ENCODE measurements at places on chromosomes 3 and 15.

DNA sequence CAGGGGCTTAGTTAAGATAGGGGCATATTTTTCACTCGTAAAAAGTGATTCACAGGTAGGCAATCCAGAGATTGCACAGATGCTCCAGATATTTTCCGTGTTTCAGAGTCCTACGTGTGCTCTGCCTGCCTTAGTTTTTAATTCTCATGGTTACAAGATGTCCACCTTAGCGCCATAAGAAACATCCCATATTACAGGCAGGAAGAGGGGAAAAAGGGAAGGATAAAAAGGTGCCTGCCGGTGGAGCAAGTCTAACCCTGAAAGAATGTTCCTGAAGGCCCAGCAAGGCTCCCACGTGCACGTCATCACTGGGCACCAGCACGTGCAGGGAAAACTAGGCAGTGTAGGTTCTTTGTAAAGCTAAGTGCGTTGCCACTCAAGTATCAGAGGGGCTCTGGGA, 10.1 kb upstream of the MOBP start:
- no peak for DNase-seq
- no peaks in the 10 kb centered on the region for H3K4me1 ChIP-seq
- H3K36me3 ChIP-seq, result no peaks in the 10 kb centered on the region
- no peak overlapping the region for H3K4me3 ChIP-seq
- H3K27ac ChIP-seq, result no peak overlapping the region
- H3K27me3 ChIP-seq, result no peaks in the 10 kb centered on the region

- H3K4me3 ChIP-seq, result no peak overlapping the region
- H3K27ac ChIP-seq, result no peak overlapping the region
- DNase-seq, result no peak
- peaks cover 24% of the 10 kb centered on the region for H3K36me3 ChIP-seq
- no peaks in the 10 kb centered on the region for H3K4me1 ChIP-seq
Observed at GRCh38 chr15:52146776-52147175, 34.2 kb upstream of the BCL2L10 start.

- H3K36me3 ChIP-seq, result no peaks in the 10 kb centered on the region
- no peak overlapping the region for H3K27ac ChIP-seq
- DNase-seq, result no peak
- no peak overlapping the region for H3K4me3 ChIP-seq
Observed at GRCh38 chr15:58240191-58240932, 102.2 kb downstream of the AQP9 start.

GRCh38 chr3:71994203-71994602, 209.3 kb upstream of the PROK2 start:
- H3K27me3 ChIP-seq, result no peaks in the 10 kb centered on the region
- no peak overlapping the region for H3K27ac ChIP-seq
- H3K4me1 ChIP-seq, result no peaks in the 10 kb centered on the region
- no peak overlapping the region for H3K4me3 ChIP-seq
- no peaks in the 10 kb centered on the region for H3K36me3 ChIP-seq

DNA sequence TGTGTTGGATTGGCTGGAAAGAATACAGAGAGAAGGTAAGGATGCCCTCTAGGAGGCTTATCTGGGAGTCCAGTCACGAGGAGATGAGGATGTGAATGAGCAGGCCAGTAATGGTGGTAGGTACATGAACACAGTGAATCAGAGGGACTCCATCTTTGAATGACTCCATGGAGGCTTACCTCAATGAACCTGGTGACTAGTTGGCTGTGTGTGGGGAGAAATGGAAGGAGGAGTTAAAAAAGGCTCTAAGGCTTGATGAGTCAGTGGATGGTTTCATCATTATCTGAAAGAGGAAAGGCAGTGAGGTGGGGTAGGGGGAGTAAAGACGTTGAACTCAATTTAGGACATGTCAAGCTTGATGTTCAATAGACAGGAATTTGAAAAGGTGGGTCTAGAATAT, 61.1 kb downstream of the KCNAB1 start:
- H3K4me1 ChIP-seq, result no peaks in the 10 kb centered on the region
- DNase-seq, result no peak
- H3K27me3 ChIP-seq, result no peaks in the 10 kb centered on the region

GRCh38 chr3:127647166-127647844, 18.3 kb downstream of the PODXL2 start:
- H3K4me1 ChIP-seq, result no peaks in the 10 kb centered on the region
- H3K36me3 ChIP-seq, result no peaks in the 10 kb centered on the region
- DNase-seq, result no peak
- no peak overlapping the region for H3K27ac ChIP-seq
- no peak overlapping the region for H3K4me3 ChIP-seq

DNA sequence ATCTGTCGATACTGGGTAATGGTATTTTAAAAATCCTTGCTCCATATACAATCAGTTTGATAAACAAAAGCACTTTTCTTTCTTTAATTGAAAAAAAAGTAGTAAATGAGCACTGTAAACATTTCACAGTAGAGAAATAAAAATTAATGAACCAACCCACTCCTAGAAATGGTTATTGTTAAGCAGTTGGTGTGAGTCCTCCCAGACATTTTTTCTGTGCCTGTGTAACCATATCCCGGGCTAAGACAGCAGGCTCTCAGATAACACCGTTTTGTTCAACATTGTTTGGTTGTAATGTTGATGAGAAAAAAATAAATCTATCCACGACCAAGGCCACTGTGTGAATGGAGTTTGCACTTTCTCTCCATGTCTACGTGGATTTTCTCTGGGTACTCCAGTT, 42.6 kb downstream of the PXK start:
- H3K27ac ChIP-seq, result no peak overlapping the region
- H3K4me3 ChIP-seq, result no peak overlapping the region
- peaks cover 7% of the 10 kb centered on the region for H3K36me3 ChIP-seq
- H3K27me3 ChIP-seq, result no peaks in the 10 kb centered on the region
- no peak for DNase-seq

- no peaks in the 10 kb centered on the region for H3K27me3 ChIP-seq
- peaks cover 13% of the 10 kb centered on the region for H3K4me1 ChIP-seq
- peak; percentile 70 for DNase-seq
- no peak overlapping the region for H3K4me3 ChIP-seq
Observed at GRCh38 chr15:70342554-70343548, 245.1 kb upstream of the TLE3 start.

DNA sequence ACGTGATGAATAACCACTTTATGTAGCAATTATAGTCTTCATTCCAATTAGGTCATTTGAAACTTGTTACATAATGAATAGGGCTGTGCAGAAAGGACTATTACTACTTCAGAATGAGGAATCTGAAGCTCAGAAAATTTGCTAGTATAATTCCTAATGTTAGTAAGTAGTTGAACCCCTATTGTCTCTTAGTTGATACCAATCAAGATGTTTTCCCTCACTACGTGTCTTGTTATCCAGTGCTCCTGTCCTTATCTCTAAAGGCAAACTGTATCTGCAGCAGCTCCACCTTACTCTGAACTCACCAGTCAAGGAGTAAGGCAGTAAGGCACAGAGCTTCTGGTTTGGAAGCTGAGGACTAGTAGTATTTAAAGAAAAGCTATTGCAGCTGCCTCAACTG, 32.0 kb downstream of the RAB11A start:
- H3K27ac ChIP-seq, result no peak overlapping the region
- H3K4me3 ChIP-seq, result no peak overlapping the region
- H3K27me3 ChIP-seq, result no peaks in the 10 kb centered on the region

GRCh38 chr3:156721687-156722618, 47.6 kb downstream of the TIPARP start:
- no peak overlapping the region for H3K4me3 ChIP-seq
- H3K4me1 ChIP-seq, result peaks cover 6% of the 10 kb centered on the region
- no peak overlapping the region for H3K27ac ChIP-seq
- no peaks in the 10 kb centered on the region for H3K27me3 ChIP-seq

DNA sequence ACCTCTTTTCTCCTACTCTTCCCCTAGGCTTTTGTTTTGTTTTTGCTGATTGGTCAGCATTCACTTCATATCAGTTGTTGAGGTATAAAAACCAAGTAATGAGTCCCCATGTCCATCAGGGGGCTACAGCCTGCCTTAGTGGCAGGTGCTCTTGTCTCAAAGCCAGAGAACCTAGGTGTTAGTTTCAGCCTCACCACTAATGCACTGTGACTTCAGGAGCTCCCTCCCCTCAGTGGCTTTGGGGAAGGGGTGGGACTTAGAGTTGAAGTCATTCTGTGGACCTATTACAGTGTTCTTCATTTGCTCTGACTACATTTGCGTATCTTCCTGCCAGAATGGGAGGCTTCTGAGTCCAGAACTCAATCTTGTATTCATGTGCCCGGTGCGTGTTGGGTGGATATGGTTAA, 41.6 kb downstream of the NR2C2 start:
- no peak overlapping the region for H3K4me3 ChIP-seq
- H3K36me3 ChIP-seq, result no peaks in the 10 kb centered on the region
- peaks cover 28% of the 10 kb centered on the region for H3K4me1 ChIP-seq

- DNase-seq, result no peak
- no peaks in the 10 kb centered on the region for H3K36me3 ChIP-seq
- H3K4me1 ChIP-seq, result peaks cover 26% of the 10 kb centered on the region
- H3K27ac ChIP-seq, result no peak overlapping the region
Observed at GRCh38 chr3:177753451-177754155, 556.3 kb upstream of the TBL1XR1 start.

GRCh38 chr3:143099690-143100089, 19.9 kb upstream of the CHST2 start:
- peaks cover 4% of the 10 kb centered on the region for H3K4me1 ChIP-seq
- DNase-seq, result no peak
- no peak overlapping the region for H3K27ac ChIP-seq
- no peaks in the 10 kb centered on the region for H3K36me3 ChIP-seq
- no peak overlapping the region for H3K4me3 ChIP-seq

GRCh38 chr15:53872410-53872809, 105.8 kb upstream of the UNC13C start:
- H3K27me3 ChIP-seq, result no peaks in the 10 kb centered on the region
- H3K27ac ChIP-seq, result no peak overlapping the region

GRCh38 chr3:52234516-52235447, 4.2 kb downstream of the TWF2 start:
- H3K27me3 ChIP-seq, result no peaks in the 10 kb centered on the region
- no peak for DNase-seq
- H3K4me1 ChIP-seq, result peaks cover 71% of the 10 kb centered on the region
- no peak overlapping the region for H3K4me3 ChIP-seq
- H3K27ac ChIP-seq, result no peak overlapping the region
- H3K36me3 ChIP-seq, result peaks cover 39% of the 10 kb centered on the region

DNA sequence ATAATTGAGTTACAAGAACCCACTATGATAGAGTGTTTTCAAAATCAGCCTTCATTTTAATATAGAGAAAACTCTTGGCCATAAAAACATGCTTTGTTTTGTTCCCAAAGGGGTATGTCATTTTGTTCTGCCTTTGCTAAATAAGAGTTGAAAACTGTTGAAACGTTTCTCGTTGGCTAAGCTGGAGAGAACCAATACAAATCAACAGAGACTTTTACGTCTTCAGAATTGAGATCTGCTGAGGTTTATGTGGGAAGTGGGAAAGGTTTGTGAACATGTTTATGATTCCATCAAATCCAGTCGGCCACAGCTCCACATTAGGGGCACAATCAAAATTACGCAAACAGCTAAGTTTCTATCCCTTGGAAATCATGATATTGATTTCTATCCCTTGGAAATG, 102.0 kb downstream of the IGF2BP2 start:
- no peak overlapping the region for H3K27ac ChIP-seq
- no peaks in the 10 kb centered on the region for H3K27me3 ChIP-seq
- no peak overlapping the region for H3K4me3 ChIP-seq

GRCh38 chr3:6799264-6799915, 61.5 kb upstream of the GRM7 start:
- H3K4me1 ChIP-seq, result no peaks in the 10 kb centered on the region
- no peak overlapping the region for H3K4me3 ChIP-seq
- no peaks in the 10 kb centered on the region for H3K36me3 ChIP-seq
- H3K27me3 ChIP-seq, result no peaks in the 10 kb centered on the region

DNA sequence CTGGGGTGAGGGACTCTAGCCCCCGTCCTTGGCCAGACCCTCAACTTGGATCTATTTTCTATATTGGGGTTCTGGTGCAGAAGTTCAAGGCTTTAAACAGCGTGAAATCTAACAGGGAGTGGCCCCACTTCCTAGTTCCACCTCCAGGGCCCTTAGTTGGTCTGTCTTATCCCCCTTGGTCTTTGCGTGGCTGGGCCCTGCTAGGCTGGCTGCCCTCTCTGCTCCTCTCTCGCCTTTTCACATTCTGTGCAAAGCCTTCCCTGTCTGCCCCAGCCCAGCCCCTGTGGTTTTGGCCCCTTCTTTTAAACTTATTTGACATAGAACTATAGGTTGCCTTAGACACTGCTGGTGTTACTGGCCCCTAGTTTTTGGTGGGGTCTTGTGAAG, 5.6 kb downstream of the PPCDC start:
- H3K27ac ChIP-seq, result peak overlapping the region; percentile 80
- peaks cover 59% of the 10 kb centered on the region for H3K4me1 ChIP-seq
- no peaks in the 10 kb centered on the region for H3K27me3 ChIP-seq
- H3K36me3 ChIP-seq, result no peaks in the 10 kb centered on the region
- DNase-seq, result no peak

- H3K4me1 ChIP-seq, result no peaks in the 10 kb centered on the region
- no peaks in the 10 kb centered on the region for H3K27me3 ChIP-seq
- DNase-seq, result no peak
- H3K36me3 ChIP-seq, result no peaks in the 10 kb centered on the region
- no peak overlapping the region for H3K27ac ChIP-seq
Observed at GRCh38 chr3:167437428-167438139, 36.3 kb downstream of the SERPINI2 start.

DNA sequence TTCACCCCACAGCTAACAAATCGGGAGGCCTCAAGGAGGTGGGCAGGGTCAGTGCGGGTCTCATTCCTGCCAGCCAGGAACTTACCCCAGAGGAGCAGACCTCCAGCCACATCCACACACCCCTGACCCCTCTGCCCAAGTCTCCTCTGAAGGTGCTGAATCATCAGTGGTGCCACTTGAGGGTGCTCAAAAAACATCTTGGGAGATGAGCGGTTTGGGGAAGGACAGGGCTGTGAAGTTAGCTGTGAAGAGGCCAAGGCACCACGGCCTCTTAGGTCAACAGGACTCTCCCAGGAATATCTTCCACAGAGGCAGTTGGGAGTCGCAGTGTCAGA, 1.2 kb downstream of the DAPK2 start:
- no peaks in the 10 kb centered on the region for H3K36me3 ChIP-seq
- peak overlapping the region; percentile 70 for H3K4me3 ChIP-seq
- peaks cover 41% of the 10 kb centered on the region for H3K4me1 ChIP-seq
- DNase-seq, result no peak
- no peaks in the 10 kb centered on the region for H3K27me3 ChIP-seq

DNA sequence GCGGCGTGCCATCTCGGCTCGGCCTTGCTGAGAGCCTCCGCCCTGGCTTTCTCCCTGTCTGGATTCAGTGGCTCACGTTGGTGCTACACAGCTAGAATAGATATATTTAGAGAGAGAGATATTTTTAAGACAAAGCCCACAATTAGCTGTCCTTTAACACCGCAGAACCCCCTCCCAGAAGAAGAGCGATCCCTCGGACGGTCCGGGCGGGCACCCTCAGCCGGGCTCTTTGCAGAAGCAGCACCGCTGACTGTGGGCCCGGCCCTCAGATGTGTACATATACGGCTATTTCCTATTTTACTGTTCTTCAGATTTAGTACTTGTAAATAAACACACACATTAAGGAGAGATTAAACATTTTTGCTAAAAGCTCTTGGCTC, 54.1 kb downstream of the PLXNA1 start:
- H3K4me1 ChIP-seq, result peaks cover 22% of the 10 kb centered on the region
- H3K4me3 ChIP-seq, result no peak overlapping the region
- DNase-seq, result no peak
- no peaks in the 10 kb centered on the region for H3K27me3 ChIP-seq

- no peak overlapping the region for H3K27ac ChIP-seq
- H3K4me1 ChIP-seq, result no peaks in the 10 kb centered on the region
- H3K4me3 ChIP-seq, result no peak overlapping the region
Observed at GRCh38 chr15:43383070-43383469, 12.2 kb downstream of the TUBGCP4 start.
